ENCODE measurements at places on chromosomes 11 and 22.

- no peak for DNase-seq
Observed at GRCh38 chr22:17808693-17809403, 34.6 kb upstream of the BID start.

- no peak for DNase-seq
Observed at GRCh38 chr22:40023341-40023841, 28.6 kb downstream of the FAM83F start.

GRCh38 chr11:1036303-1036923 lies at the start of gene MUC6:
TSS of gene MUC6 (minus strand) at chr11:1036718. CDS start at chr11:1036655, 63 bp downstream.
- no peak for DNase-seq

DNA sequence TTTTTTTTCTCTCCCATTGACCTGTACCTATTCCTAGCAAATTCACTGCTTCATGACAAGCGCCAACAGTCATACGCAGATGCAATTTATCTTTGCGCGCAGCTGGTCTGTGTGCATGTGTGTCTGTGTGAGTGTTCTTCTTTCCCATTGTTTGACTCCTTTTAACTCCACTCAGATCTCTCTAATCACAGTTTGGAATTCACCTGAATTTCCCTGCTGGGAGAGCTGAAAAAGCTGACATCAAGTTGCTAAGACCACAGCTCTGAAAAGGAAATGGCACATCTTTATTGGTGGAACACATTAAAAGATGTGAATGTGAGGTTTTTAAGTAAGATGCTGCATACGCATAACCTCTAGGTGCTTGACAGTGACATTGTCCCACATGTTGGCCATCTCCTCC lies 187.4 kb upstream of the MTMR2 start:
- no peak for DNase-seq

GRCh38 chr11:31895926-31896325 lies 84.8 kb upstream of the PAX6 start:
- DNase-seq, result no peak

GRCh38 chr11:64051297-64051696 lies 15.6 kb downstream of the FLRT1 start:
- no peak for DNase-seq

DNA sequence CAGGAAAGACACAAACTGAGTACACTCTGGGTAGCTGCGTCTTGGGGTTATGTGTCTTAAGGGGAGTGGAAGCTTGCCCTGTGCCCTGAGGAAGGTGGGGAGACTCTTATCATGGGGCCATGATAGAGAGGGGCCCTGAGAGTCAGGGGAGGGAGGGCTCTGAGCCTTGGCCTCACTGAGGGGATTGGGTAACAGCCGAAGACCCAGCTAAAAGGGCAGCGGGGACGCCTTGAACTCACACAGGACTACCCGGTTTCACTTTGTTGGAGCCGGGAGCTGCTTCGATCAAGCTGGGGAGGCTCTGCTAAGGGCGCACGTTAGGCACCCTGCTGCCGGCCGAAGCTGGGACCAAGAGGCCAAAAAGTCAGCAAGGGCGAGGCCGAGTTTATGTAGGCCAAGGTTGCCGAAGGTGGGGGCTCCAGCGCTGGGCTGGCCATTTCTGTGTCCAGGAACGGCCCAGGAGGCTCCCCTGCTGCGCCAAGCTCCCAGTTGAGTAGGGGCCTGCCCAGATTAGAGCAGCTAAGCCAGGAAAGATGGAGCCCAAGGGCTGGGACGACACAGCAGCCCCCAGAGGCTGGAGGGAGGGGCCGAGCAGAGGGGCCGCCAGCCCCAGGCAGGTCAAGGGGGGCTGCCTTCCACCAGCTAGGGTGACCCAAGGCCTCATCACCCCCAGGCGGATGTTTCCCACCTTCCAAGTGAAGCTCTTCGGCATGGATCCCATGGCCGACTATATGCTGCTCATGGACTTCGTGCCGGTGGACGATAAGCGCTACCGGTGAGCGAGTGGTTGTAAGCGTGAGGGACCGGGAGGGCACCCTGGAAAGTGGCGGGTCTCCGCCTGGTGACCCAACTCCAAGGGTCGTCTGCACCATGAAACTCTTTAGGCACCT lies 2.2 kb downstream of the TBX1 start:
- DNase-seq, result no peak

DNA sequence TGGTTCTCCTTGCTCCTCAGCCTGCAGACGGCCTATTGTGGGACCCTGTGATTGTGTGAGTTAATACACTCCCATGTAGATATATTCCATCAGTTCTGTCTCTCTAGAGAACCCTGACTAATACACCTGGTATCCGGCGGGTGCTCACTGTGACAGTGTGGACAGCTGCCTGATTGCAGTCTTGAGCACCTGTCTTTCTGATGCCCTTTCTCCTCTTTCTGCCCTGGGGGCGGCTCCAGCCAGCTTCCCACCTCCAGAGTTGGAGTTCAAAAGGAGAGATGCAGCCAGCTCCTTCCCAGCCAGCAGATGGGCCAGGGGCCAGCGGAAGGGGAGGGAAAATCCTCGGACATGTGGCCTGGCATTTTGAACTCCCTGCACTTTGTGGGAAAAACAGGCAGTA lies 15.0 kb downstream of the SMIM38 start:
- no peak for DNase-seq

GRCh38 chr11:109794501-109794900 lies 298.7 kb upstream of the ZC3H12C start:
- no peak for DNase-seq

DNA sequence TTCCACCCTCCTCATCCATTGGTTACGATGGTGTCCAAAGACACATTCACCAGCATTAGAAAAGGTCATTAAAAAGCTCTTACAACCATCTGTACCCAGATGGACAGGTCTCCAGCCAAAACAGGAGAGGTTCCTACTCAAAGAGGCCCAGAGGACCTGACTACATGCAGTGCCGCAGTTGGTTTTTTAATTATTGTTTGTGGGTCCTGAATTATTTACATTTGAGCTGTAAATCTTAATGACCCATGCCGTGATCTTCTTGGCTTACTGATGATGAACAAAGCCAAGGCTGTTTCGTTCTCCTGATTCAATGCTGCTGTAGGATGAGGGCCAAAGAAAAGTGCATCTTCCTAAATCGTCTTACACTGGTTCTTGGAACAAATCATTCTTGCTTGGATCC lies 83.7 kb downstream of the CADM1 start:
- no peak for DNase-seq

DNA sequence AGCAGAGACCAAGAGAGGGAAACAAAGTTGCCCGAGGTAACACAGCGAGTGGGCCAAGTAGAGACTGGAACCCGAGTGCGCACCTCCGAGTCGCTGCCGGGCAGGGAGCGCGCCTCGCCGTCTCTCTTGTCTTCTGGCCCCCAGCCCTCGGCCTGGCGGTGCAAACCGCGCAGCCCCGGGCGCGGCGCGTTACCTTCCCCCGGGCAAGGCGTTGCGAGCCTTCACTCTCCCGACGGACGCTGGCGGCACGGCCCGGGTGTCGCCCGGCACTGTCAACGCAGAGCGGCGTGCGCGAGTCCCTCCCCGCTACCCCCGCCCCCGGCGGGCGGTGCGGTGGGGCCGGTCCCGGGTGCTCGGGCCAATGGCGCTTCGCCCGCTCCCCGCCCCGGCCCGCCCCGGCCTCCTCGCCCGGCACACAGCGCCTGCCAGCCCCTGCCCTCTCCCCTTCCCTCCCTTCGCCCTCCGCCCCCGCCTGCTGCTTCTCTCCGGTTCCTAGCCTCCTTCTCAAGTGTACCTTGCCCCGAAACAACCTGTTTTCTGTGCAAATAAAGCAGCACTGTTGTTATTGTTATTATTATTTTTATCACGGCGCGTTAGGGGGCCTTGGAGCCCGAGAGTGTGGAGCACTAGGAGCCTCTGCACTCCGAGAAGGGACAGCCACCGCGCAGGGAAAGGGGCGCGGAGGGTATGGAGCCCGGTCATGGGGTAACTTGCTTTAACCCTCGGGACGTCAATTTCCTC lies at the start of gene SYTL2:
TSS of gene SYTL2 (minus strand) at position 271 of the 741 bp plus-strand sequence. CDS start 53,416 bp downstream, outside the sequence.
- peak; percentile 65 for DNase-seq

- no peak for DNase-seq
Observed at GRCh38 chr11:33691066-33691864, 9.4 kb downstream of the C11orf91 start.

GRCh38 chr11:42709216-42709615 lies 602.6 kb upstream of the API5 start:
- no peak for DNase-seq

- no peak for DNase-seq
Observed at GRCh38 chr11:86787656-86788055, 12.7 kb upstream of the PRSS23 start.

DNA sequence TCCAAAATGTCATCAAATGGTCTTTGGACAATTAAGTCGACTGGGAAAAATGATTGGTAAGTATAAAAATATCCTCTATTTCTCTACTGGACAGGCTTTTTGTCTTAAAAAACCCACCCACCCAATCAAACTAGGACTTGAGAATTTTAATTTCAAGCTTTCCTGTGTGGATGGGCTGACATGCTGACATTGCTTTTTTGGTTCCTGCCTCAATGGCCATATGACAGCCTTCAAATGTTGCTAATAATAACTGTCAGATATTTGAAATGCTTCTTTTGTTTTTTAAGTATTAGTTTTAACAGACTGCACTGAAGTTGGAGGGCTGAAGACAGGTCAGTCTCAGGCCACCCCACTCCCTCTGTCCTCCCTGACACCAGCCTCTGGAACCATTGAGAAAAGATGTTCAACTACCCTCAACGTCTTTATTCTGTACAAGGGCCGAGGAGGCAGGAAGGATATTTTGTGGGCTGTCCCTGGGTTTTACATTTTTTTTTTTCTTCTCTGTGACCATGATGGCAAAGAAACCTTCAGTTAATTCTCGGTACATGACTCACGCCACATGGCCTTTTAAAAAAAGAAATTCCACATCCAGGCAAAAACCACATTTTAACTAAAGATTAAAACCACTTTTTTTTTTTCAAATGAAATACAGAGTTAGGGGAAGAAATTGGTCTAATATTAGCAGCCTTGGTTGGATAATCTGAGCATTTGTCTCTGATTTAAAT lies 130.4 kb downstream of the SLC1A2 start:
- DNase-seq, result no peak

DNA sequence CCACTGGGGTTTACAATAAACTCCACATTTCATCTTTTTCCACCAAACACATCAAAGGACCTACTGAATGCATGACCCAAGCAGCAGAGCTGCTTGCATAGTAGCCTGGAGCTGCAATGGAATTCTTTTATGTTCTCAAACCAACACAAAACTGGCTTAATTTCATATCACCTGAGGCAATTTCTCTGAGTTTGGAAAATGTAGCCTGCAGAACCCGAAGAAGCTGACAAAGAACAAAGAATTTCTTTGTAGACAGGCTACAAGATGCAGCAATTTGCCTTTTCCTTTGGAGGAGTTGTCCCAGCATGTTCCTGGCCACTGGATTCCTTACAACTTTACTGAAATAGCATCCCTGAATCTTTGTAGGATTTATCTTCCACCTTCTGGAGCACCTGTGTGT lies 5.5 kb upstream of the TECTA start:
- DNase-seq, result no peak

DNA sequence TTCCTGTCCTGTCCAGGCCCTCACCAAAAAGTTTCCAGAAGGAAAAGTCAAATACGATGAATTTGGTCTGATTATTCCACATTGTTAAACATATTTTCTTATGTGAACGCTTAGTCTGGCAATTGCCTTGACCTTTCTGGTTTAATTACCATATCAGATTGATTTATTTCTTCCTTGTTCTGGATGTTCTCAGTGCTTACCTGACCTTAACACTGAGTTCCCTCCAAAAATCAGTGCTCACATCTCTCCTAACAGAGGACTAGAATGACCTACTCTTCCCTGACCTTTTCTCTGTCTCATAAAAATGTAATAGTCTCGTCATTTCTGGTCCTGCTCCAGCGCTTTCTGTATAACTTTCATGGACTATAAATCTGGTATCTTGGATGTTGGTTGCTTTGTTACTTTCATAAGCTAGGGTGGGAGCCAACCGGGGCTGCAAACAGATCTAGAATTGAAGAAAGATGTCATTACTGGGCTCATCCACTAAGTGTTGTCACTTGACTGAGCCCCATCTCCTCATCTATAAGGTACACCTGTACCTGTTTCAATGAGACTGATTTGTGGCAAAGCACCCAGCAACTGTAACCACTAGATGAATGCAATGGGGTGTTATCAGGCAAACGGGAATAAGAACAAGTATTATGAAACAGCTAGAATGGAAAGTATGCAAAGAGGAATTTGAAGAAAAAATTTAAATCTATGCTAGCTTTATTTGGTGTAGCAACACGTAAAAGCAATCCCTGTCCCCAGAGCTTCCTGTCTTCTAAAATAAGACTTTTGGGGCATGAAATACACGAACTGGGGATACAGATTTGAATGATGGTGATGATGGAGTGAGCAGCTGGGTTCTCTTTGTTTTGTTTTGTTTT lies 2.4 kb downstream of the FADS2 start:
- DNase-seq, result no peak

GRCh38 chr22:49781289-49781782 lies 46.3 kb downstream of the BRD1 start:
- DNase-seq, result peak; percentile 36

DNA sequence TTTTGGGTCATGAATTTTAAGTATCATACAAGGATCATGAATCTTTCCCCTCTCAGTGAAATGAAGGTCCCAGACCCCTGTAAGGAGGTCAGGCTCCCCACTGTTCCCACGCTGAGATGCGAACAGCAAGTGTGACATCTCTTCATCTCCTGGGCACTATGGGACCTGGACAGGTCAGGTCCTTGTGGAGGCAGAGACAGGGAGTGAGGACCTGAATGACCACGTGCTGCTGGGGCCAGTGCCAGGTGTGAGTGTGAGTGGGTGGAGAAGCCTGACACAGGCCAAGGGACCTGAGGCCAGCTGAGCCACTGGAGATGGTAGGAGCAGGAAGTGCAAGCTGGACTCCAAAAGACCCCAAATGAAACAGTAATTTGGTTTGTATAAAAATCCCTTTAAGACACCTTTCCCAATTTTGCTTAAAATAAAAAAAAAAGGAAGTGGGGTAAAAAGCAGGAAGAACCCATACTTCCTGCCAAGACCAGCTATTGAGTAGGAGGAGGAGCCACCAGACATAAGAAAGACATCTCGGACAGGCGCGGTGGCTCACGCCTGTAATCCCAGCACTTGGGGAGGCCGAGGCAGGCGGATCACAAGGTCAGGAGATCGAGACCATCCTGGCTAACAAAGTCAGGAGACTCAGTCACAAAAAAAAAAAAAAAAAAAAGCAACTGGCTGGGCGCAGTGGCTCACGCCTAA lies 35.4 kb upstream of the SERPIND1 start:
- DNase-seq, result no peak

GRCh38 chr11:111917788-111918187 lies 925 bp upstream of the C11orf52 start:
- DNase-seq, result no peak
